MCF 10A (cell line): ENCODE measurements at places on chromosomes 2 and 18. TPM values are rescaled to one million over a fixed set of nuclear protein-coding genes. Genes with fewer than 3 reads are reported as not detected.

DNA sequence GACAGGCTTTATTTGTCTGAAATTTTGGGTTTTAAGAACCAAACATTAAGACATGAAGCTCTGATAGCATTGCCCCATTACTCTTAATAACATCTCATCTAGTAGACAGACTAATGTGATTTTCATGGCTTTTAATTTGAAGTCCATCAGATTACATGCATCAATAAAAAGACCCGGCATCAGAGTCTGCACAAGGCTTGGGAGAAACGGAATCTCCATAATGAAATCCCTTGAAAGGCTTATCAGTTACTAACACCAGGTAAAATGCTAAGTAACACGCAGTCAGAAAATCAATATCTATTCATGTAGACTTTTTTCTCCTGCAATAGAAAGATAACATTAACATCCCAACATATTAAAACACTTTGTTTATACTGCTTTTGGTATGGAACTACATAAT lies 1485.2 kb upstream of the DDX18 start:
- DNase-seq: no peak

Gene RAB27B
- 32.2 and 73.5 TPM in 2 replicates for total RNA-seq

GRCh38 chr2:10572701-10573100 lies 117.1 kb downstream of the NOL10 start:
- no peak for DNase-seq

GRCh38 chr18:70135604-70136003 lies 69.9 kb downstream of the RTTN start:
- no peak for DNase-seq

GRCh38 chr18:78501251-78501650 lies 478.4 kb upstream of the SALL3 start:
- no peak for DNase-seq

DNA sequence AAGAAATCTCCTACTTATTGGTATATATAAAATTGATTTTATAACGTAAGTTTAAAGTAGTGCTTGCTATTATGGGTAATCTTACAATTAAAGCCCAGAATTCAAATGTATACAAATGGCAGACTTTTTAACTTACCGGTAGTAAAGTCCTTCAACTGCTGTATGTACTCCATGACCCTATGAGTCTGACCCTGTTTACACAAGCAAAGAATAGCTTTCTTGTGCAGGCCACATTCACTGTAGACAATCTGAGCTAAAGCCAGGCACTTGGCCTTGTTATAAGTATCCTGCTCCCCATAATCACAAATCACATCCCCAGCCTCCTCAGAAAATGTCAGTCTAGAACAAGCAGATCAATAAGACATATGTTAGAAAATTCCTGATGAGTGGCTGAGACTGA lies 51.7 kb downstream of the CLHC1 start:
- no peak for DNase-seq

Gene PFN4
- total RNA-seq: 1.8 and 2.6 TPM in 2 replicates

DNA sequence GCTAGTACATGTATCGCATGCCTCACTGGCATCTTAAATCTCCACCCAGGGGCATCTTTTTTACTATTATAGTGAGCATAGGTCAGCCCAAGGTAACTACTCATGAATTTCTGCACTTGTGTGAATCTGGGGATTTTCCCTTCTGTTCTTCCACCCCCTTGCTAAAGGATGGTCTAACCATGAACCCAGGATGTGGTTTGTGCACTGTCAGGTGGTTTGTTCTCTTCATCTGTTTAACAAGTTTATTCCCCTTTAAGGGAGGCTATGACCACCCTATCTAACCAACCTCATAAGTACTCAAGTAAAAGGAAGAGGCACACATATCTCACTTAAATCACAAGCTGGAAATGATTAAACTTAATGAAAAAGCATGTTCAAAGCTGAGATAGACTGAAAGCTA lies 243.0 kb downstream of the RPRM start:
- DNase-seq: no peak

- peak; percentile 51 for DNase-seq
These were observed 1.4 kb upstream of the ANXA4 start for GRCh38 chr2:69740502-69740951.

Gene FAM124B
- total RNA-seq: not detected in 2 replicates

- no peak for DNase-seq
These were observed 34.1 kb downstream of the AGAP1 start for GRCh38 chr2:235527806-235528469.

DNA sequence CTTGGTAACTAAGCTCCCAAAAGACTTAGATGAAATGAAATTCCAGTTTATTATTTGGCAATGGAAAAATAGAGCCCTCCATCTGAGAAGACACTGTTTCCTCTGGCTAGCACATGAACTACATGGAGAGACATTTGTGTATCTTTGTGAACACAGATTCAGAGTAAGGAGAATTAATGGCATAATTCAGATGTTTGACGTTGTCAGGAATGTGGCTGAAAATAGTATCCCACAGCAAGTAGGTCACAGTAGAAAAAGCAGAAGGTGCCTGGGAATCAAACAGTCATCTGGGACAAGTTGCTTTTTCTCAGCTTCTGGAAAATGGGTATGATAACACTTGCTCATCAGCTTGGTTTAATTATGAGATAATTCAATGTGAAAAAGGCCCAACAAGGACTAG lies 288.6 kb downstream of the PTPRM start:
- no peak for DNase-seq

Gene GATA6
- 6.7 and 14.0 TPM in 2 replicates for total RNA-seq

DNA sequence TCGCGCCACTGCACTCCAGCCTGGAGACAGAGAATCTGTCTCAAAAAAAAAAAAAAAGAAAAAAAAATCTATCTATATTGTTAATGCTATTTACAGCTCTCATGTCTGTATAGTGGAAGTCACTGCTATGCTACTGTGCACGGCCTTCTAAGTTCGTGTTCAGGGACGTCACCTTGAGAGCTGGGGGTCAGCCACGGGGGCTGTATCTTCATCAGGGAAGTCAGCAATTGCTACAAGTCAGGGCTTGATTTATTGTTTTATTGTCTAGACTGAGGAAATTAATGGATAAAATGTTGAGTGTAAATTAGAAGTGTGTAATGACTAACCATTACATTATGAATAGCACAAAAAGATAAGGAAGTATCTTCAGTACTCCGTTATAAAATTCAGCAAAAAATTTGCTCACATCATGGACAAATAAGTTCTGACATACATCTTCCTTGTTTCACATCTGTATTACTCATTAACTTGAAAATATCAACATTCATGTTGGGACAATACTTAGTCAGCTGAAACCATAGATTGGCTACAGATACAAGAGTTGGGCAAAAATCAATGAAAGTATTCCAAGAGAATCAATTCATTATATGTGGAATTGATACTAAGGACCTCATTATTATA lies 136.6 kb upstream of the SEC11C start:
- DNase-seq: no peak

Gene VWA3B
- not detected in 2 replicates for total RNA-seq

DNA sequence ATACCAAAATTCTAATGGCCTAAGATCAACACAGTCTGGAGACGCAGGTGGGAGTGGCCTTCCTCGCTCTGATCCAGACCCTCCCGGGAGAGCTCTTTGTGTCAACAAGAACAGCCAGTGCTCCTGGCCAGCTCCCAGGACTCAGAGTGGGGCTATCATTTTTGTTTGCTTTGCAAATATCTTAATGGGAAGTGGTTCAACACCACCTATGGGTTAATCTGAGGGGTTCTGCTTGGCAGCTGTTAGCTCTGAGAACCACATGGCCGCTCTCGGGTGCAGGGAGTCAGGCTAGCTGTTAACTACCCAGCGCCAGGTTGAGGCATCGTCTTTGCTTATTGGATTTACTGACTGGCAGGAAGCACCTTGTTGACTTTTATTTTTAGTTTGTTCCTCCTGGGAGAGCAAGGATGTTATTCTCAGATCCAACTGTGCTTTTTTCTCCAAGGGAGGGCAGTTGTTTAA lies 184.8 kb upstream of the SP5 start:
- peak; percentile 81 for DNase-seq

Gene RESP18
- total RNA-seq: not detected in 2 replicates
